Bronchus fibroblast of lung (primary cell): ENCODE measurements at places on chromosomes 5 and 9. TPM values are rescaled to one million over a fixed set of nuclear protein-coding genes. Genes with fewer than 3 reads are reported as not detected.

The PCDHGA3 gene
- total RNA-seq = 0.15 and 0.34 TPM in 2 replicates

The CRHBP gene
- total RNA-seq = under 0.01 and 0.45 TPM in 2 replicates

The ASTN2 gene
- 3.4 and 4.7 TPM in 2 replicates for total RNA-seq

The RMRP gene
- total RNA-seq = 46,048 and 56,930 TPM in 2 replicates

The MYMK gene
- total RNA-seq = not detected in 2 replicates

The PCDHGA7 gene
- total RNA-seq = 0.50 and 0.89 TPM in 2 replicates

The PHF24 gene
- total RNA-seq = 0.17 and 0.74 TPM in 2 replicates

The GLDC gene
- 0.30 and 0.34 TPM in 2 replicates for total RNA-seq

The TJP2 gene
- total RNA-seq = 57.2 and 70.9 TPM in 2 replicates

The CXXC5 gene
- 21.6 and 22.0 TPM in 2 replicates for total RNA-seq

The STK32A gene
- total RNA-seq = under 0.01 TPM in 1 of 2 replicates, not detected in the other

The TMEFF1 gene
- total RNA-seq = 1.3 and 1.5 TPM in 2 replicates

The KCTD16 gene
- total RNA-seq = 0.15 and 0.17 TPM in 2 replicates

The PCDHGA5 gene
- 0.15 and 0.34 TPM in 2 replicates for total RNA-seq

The F12 gene
- 0.74 and 1.0 TPM in 2 replicates for total RNA-seq

The IFNK gene
- total RNA-seq = not detected in 2 replicates

The SHOC1 gene
- under 0.01 TPM in 1 of 2 replicates, not detected in the other for total RNA-seq

The SOHLH1 gene
- not detected in 2 replicates for total RNA-seq
